ENCODE measurements at places on chromosomes 2 and 18.
A peak's percentile ranks its signal among the peaks of the same experiment; 100 is the strongest.

DNA sequence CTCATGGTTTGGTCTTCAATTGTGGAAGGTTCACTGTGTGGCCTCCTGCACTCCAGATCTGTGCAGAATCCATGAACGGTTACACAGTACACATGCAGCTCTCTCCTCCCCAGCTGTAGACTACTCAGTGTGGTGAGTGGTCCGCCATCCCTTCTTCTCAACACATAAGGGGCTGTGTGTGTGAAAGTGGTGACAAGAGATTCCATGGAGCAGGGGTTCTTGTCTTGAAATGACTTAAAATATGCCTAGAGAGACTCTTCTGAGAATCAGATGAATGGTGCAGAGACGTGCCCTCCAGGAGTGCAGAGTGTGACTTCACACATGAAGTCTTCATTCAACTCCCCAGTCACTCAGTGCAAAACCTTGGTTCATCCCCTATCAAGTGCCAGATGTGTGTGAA lies 151.0 kb upstream of the COPS8 start:
- no peak for DNase-seq

GRCh38 chr2:63790491-63790890 lies 51.2 kb upstream of the UGP2 start:
- peak; percentile 58 for DNase-seq

DNA sequence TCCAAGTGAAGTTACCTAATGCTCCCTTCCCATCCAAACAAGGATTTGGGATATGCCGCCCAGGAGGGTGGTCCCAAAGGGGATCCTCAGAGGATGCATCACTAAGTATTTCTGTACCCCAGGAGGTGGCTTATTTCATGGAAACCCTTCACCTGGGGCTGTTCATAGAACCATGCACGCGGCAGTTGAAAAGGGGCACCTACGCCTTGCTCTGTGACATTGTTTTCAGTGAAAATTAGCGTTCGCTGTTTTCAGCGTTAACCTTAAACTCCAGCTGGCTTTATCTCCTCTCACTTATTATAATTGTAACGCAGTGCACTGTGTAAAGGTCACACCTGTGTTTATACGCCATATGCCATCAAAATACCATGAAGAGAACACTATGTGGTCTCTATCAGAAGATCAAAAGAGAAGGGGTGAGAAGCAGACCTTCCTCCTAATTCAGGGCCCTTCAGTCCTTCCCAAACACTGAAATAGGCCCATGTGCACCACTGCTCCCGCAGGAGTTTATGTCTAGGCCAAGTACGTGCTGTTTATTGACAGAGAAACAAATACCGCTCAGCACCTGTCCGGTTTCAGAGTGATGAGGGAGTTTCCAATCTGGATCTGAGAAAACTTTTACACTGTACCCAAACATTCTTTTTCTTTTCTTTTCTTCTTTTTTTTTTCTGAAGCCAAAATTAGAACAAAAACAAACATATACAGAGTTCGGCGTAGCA lies 162.1 kb downstream of the BCL2 start:
- DNase-seq: no peak

- peak; percentile 45 for DNase-seq
Observed at GRCh38 chr18:48620071-48620470, 81.2 kb downstream of the CTIF start.

DNA sequence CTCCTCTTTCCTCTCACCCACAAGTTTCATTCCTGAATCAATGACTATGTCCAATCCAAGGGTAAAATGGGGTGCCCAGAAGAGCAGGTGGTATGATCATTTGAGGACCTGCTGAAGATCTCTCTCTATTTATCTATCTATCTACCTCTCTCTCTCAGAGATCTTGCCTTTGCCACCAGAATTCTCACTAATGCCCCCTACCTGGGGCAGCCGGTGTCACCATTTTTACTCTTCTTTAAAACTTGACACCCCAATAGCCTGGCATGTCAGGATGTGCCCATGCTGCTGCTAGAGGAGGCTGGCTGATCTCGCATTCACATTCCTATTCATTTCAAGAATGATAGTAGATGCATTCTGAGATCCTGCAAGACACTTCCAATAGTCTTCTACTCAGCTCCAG lies 24.3 kb upstream of the RPIA start:
- no peak for DNase-seq

- DNase-seq: no peak
Observed at GRCh38 chr18:75114231-75114764, 94.6 kb downstream of the PTGR3 start.

DNA sequence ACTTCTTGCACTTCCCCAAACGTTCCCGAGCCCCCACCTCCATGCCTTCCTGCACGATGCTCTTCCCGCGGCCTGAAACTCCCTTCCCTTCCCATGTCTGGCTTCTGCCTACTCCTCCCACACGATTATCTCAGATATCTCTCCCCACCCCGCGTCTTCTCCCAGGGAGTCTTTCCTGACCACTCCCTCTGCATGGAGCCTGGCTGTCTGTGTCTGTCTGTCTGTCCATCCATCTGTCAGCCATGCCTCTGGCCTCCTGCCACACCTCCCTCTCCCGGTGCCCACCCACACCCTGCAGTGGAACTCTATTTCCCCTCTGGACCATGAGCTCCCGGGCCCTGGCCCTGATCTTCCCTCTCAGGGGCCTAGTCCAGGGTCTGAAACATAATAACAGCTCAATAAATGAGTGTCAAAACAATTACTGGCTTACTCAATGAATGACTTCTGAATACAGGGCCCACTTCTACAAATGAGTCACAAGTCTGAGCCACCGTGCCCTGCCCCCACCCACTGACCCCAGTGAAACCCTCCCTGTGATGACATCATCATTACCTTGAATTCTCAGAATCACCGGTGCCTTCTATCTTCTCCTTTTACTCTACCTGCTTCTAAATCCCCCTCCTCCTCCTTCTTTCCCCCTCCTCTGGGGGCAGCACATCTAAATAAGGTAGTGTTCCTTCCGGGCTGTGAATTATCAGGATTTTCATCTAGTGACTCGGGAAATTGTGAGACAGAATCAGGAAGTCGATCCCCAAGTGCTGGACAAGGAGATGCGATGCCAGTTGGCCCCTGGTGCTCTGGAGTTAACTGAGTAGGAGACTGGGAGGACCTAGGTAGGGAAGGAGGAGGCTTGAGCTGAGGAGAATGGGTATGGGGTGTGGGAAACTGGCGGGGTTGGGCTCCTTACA lies 46.1 kb upstream of the PLB1 start:
- DNase-seq: peak; percentile 64

DNA sequence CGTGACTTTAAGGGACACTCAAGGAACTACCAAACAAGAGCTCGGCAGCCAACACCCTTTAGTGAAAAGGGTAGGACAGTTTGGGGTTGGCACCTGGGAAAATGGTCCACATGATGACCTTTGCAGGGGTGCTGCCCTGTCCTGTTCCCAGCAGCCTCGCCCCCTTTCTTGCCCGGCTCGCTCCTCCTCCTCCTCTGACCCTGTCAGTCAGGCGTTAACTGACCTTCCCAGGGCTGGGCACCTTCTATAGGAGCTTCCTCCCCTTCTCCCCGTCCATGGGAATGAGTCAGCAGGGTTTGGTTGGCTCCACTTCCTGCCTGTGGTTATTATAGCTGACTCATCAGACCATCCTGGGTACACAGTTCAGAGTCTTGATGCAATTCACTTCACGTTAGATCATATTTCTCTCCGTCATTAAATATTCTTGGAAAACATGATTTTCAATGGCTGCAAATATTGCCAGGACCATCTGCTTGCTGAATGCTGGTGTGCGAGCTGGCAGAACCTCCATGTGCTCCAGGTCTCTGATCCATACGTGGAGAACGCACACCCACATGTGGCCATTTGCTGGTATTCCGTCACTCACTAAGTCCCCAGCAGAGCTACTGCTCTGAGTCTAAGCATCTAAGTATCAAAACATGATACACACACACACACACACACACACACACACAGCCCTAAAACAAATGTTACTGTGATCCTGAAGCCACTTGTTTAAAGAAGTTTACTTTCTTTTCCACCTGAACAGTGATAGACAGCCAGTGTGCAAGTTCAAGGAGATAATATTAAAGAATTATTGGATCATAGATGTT lies 185.0 kb downstream of the ANAPC1 start:
- peak; percentile 99 for DNase-seq

GRCh38 chr2:226847511-226847910 lies 11.7 kb downstream of the RHBDD1 start:
- no peak for DNase-seq

DNA sequence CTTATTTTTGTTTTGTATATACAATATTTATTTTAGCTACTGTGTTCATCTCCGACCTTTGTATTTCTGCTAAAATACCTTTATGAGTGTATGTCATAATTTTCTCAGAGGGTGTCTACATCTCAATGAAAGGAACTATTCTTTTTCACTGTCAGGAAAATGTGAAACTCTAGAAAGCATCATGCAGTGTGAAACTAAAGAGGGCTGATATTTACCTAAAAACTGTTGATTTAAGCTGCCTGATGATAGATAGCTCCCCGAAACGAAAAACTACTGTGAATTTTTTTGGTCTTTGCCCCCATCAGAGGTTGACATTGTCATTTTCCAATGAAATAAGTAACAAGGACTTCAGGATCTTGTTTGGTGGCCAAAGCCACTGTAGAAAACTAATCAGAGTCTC lies 38.8 kb downstream of the TMEM178A start:
- DNase-seq: no peak
